MCF 10A (cell line): ENCODE measurements at places on chromosomes 4 and X.

GRCh38 chr4:122662701-122663100, 41.8 kb upstream of the IL21 start:
- DNase-seq: no peak

- no peak for DNase-seq
Measured at GRCh38 chr4:153479101-153479500, 12.9 kb downstream of the TMEM131L start.

DNA sequence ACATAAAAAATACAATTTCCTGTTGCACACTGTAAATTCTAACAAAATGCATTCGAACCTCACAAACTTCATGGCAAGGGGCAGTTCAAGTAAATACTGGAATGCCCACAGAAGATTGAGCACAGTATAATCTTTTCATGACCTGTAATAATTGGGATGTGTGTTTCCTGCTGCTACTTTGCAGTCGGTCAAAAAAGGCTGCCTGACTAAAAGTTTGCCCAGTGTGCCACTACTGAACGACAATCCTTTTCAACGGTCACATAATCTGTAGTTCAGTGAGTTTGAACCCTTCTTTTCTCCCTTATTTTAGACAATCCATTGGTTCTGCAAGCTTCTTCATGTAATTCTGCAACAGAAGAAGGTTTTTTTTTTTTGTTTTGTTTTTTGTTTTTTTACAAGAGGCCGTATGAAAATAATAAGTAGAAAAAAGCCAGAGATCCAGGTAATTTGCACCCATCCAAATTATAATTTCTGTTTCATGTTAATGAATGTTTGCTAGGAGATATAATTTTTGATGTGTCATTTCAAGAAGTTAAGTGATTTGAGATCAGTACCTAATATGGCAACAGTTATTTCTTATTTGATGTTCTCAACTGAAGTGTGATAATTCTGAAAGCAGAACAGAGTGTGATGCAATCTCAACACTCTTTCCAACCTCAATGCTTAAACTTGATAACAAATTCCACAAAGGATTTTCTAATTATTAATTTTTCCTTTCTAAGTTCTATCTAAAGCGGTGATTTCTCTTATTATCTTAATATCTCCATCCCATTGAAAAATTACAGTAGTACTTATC, 237.6 kb downstream of the FSTL5 start:
- DNase-seq: no peak

DNA sequence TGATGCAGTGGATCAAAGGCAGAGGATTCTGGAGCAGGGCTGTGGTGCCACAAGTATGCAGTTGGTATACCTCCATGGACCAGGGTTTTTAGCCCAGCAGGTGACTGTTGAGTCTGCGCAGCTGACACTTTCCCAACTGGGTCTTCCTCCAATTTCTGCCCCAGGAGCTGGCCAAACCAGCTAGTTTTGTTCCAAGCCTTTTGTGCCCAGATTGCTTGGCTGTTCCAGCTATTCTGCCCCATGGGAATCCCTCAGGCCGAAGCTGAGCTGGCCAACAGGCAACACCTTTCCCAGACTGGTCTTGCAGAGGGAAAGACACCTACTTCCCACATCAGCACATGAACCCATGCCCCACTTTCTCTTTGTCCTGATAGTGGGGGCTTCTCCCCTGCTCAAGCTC, 22.8 kb upstream of the ANKRD17 start:
- DNase-seq: no peak

- peak; percentile 96 for DNase-seq
Measured at GRCh38 chr4:107896158-107896645, 35.1 kb upstream of the CYP2U1 start.

DNA sequence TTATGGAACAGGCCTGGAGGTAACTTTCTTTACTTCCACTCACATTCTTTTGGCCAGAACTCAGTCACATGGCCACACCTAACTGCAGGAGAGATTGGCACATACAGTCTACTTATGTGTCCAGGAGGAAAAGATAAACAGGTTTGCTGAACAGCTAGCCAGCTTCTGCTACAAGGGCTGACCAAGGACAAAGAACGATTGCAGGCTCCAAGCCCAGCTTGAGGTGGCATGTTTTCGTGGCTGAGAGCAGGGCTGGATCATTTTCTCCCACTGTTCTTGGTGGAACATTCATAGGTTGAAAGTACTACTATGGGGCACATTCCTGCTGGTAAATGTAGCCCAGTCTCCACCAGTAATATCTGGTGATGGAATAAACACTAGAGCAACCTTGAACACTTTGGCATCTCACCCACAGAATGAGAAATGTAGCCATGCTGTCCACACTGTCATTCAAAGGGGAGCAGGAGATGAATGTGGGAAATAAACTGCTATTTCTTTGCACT, 28.2 kb downstream of the NHS start:
- DNase-seq: no peak

DNA sequence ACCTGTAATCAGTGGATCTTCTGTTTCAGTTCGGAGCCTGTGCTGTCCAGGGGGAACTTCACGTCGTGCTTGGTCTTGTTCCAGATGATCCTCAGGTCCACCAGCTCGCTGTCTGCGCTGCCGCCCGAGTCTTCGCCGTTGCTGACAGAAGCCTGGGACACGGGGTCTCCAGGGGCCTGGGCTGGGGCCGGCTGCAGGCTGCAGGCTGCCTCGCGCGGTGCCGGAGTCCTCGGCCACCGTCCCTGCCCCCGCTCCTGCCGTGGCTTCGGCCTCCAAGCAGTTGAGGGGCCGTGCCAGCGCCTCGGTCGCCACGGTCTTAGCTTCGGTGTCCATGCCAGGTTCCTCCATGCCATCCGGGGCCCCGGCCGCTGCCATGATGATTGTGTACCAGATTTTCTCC, 37.3 kb upstream of the CCNI start:
- no peak for DNase-seq

- DNase-seq: no peak
Measured at GRCh38 chr4:68593112-68593511, 17.0 kb upstream of the UGT2B17 start.

- no peak for DNase-seq
Measured at GRCh38 chr4:7771056-7771455, 168.6 kb downstream of the AFAP1 start.
